Smooth muscle cell of bladder (primary cell): ENCODE measurements at places on chromosomes 6 and 20. TPM values are rescaled to one million over a fixed set of nuclear protein-coding genes. Genes with fewer than 3 reads are reported as not detected.

BMP7 gene
- total RNA-seq: 0.28 TPM in 1 of 2 replicates, not detected in the other

CGAS gene
- total RNA-seq: 3.4 and 4.3 TPM in 2 replicates

PMEPA1 gene
- total RNA-seq: 1.3 and 6.3 TPM in 2 replicates

TRIM31 gene
- total RNA-seq: not detected in 2 replicates

HTR1B gene
- total RNA-seq: under 0.01 TPM in 1 of 2 replicates, not detected in the other

HLA-DQA2 gene
- not detected in 2 replicates for total RNA-seq

KCNQ2 gene
- total RNA-seq: not detected in 2 replicates

WFDC2 gene
- total RNA-seq: not detected in 2 replicates

DEFB124 gene
- not detected in 2 replicates for total RNA-seq
